RPMI7951 (cell line): ENCODE measurements at places on chromosomes 5 and 9. TPM values are rescaled to one million over a fixed set of nuclear protein-coding genes. Genes with fewer than 3 reads are reported as not detected.

PSAT1 gene
- 46.7 and 57.4 TPM in 2 replicates for total RNA-seq

LRRTM2 gene
- total RNA-seq = 0.10 and 0.12 TPM in 2 replicates

SPINK4 gene
- total RNA-seq = not detected in 2 replicates

GFPT2 gene
- total RNA-seq = 13.9 and 15.8 TPM in 2 replicates

F12 gene
- total RNA-seq = 0.12 and 0.59 TPM in 2 replicates

ADAMTS16 gene
- 3.4 and 4.2 TPM in 2 replicates for total RNA-seq

SLC6A19 gene
- not detected in 2 replicates for total RNA-seq

GPR151 gene
- total RNA-seq = not detected in 2 replicates

C5orf15 gene
- total RNA-seq = 213 and 256 TPM in 2 replicates

ADAMTS2 gene
- total RNA-seq = 0.49 and 0.60 TPM in 2 replicates

TERT gene
- not detected in 2 replicates for total RNA-seq

ABLIM3 gene
- 19.1 and 25.1 TPM in 2 replicates for total RNA-seq

PRELID2 gene
- total RNA-seq = 10.6 and 10.7 TPM in 2 replicates

PCDHGC4 gene
- 0.78 and 1.1 TPM in 2 replicates for total RNA-seq

DRD1 gene
- total RNA-seq = not detected in 2 replicates

LCN12 gene
- not detected in 2 replicates for total RNA-seq

C7 gene
- total RNA-seq = not detected in 2 replicates

IFNA13 gene
- not detected in 2 replicates for total RNA-seq

SEMA4D gene
- 0.12 and 0.29 TPM in 2 replicates for total RNA-seq

PDLIM4 gene
- total RNA-seq = 0.48 TPM in 1 of 2 replicates, not detected in the other

INPP5E gene
- 3.4 and 3.8 TPM in 2 replicates for total RNA-seq

SPINK1 gene
- not detected in 2 replicates for total RNA-seq

IFNA2 gene
- not detected in 2 replicates for total RNA-seq

TLX3 gene
- 0.96 and 1.9 TPM in 2 replicates for total RNA-seq
